ENCODE measurements at places on chromosomes 5 and 9.

DNA sequence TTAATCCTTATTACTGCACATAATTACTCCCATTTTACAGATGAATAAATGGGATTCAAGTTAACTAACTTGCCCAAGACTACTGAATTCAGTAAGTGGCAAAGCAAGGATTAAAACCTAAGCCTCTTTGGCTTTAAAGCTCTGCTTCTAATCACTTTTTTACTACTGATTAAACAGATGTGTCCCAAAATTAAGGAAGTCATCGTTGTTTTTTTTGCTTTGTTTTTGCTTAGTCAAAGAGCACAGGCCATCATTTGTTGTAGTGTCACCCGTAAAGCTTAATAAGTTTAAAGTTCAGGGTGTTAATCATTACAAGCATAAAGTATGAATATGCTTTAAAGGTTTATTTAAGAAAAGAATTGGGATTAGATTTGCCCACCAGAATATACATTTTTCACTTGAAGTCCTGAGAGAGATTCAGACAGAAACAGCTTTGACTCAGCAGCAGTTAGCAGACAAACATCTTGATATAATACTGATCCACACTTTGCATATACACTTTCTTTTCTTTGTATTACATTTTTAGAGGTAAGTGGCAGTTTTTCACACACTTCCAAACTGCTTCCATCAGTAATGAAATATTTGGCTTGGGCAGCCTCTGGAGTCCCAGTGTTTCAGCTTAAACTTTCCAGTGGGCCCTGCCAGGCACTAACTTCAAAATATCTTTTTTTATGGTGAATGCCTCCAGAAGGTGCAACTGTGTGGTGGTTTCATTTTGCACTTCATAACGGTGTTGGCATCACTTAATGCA is 52.7 kb downstream of the PIK3R1 start:
- DNase-seq, result no peak

GRCh38 chr5:142939006-142939405 is 168.8 kb downstream of the ARHGAP26 start:
- DNase-seq, result no peak

- no peak for DNase-seq
Measured at GRCh38 chr9:121609822-121610637, 41.4 kb upstream of the DAB2IP start.

GRCh38 chr9:99592834-99593574 is 228.7 kb upstream of the NR4A3 start:
- no peak for DNase-seq

DNA sequence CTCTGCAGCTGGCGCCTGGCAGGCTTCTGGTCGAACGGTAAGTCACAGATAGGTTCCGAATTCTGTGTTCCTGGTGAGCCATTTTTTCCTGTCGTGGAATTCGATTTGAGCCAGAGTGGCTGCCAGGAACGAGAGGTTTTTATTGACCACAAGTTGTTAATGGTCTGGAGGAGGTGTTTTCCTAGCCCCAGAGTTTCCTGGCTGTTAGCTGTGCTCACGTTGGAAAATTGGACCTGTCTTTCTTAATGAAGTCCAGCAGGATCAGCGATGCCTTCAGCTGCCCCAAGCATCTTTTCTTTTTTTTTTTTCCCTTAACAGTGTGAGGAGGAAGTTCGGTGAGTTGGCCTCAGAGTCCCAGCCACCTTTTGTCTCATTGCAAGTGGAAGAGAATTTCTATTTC is 62.9 kb downstream of the COL5A1 start:
- DNase-seq, result no peak

Data from activated CD4-positive, CD25-positive, alpha-beta regulatory T cell treated with anti-CD3 and anti-CD28 coated beads, Interleukin-2, amount 50 U/mL, for 16 hours (primary cell).